Neural crest cell (in vitro differentiated cells): ENCODE measurements at places on chromosomes 3 and 15.

GRCh38 chr3:67733269-67733950 lies 79.0 kb upstream of the SUCLG2 start:
- no peak for DNase-seq

DNA sequence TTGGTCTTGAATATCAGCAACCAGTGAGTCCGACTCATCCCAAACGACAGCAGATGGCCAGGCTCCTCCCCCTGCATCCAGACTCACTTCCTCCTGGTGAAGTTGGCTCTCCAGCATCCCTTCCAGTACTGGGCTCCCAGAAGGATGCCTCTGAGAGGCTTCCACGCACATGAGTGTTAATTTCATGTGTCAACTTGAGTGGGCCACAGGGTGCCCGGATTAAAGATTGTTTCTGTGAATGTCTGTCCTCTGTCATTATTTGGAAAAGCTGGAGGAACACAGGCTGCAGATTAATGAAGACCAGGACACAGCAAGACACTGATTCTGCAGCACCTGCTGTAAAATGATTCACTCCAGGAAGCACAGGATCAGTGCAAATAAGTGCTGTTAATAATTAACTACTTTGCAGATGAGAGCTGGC lies 99.8 kb downstream of the ATP10A start:
- no peak for DNase-seq

GRCh38 chr3:4507024-4507596 lies 14.0 kb downstream of the ITPR1 start:
- DNase-seq = no peak

DNA sequence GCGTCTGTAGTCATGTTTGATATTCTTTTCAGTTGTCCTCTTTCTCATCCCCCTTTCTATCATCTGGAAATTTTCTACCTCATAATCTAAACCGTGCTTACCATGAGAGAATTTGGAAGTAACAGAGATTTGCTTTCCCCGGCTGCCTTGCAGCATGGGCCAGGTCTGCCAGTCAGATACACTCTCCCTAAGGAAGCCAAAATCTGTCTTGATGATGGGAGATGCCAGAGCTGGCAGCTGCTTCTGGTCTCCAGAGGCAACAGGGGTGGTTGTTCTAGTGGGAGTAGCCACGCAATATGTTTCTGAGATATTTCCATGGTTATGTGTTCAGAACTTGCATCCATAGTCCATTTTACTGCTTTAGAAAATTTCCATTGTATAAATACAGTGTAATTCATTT lies 218.9 kb upstream of the RORA start:
- DNase-seq = no peak

- DNase-seq = no peak
Measured at GRCh38 chr3:117128872-117129271, 419.3 kb downstream of the TUSC7 start.

GRCh38 chr15:59268168-59268851 lies 61.7 kb downstream of the LDHAL6B start:
- DNase-seq = no peak

DNA sequence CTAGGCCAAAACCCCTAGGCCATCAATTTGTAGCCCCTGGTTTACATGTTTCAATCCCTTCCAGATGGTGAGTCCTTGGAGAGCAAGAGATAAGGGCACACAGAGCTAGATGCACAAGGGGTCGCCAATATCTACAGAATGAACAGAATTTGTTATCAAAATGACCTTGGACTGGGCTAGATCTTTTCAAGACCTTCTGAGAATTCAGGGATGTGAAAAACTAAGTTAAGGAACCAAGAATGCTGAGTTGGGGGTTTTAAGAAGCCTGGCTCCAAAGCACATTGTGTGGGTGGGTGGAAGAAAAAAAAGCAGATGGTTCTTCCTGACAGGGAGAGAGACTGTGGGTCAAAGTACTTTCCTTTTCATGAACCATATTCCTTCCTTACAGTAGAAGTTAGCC lies 10.2 kb downstream of the CDCP1 start:
- no peak for DNase-seq

DNA sequence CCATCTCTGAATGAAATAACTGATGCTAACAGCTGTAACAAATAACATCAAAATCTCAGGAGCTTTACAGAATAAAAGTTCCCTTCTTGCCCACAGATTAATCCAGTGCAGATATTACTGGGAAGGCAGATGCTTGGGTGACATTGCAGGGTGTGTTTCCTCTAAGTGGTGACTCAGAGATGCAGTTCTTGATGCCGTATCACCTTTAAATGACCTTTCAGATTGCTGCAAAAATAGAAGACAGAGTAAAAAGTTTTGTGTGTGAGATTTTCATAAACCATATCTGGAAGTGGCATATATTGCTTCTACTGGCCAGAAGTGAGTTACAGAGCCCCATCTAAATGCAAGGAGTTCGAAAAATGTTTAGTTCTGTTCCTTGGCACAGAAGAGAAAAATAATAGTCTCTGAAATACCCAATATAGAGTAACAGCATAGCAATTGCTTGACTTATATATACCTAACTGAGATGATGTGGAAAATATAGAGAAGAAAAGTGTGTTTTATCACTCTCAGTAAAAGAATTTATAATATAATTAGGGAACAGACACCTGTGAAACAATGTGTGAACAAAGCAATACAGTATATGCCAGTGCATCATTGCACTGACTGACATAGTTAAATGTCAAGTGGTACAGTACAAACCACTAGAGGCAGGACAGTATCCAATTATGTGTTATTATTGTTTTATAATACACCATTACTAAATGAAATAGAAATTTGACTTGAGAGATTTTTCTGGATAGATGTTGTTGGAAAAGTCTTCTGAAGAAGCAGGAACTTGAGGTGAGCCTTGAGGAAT lies 430.7 kb upstream of the CBLB start:
- DNase-seq = no peak

GRCh38 chr3:188208516-188208981 lies 54.6 kb downstream of the LPP start:
- no peak for DNase-seq

GRCh38 chr3:2354702-2355101 lies 256.0 kb downstream of the CNTN4 start:
- DNase-seq = no peak
